Tibial artery (tissue), 4 donors: ENCODE measurements at places on chromosomes 4 and X.

DNA sequence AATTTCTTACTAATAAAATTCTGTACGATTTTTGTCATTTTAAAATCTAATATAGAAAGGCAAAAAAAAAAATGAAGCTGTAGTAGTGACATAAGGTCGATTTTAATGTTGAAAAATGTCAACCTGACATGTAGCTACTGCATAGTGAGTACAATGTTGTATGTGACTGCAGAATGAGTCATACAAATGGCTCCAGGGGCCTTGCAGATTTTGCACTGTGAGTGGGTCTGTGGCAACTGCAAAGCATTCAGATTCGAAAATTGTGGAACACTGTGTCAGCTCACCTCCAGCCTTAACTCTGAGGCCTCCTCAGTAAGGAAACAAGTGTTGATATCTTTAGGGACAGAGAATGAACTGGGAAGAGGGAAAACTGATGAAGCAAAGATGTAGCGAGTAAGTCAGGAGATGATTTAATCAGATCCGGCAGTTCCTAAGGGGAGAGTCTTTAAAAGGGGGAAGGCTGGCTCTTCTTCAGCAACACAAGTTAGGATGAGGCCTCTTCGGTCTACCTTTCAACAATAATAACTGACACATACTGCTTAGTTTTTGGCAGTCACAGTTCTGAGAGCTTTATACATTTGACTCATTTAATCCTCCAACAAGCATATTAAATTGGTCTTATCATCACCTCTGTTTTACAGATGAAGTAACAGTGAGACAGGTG is 24.9 kb downstream of the TKTL2 start:
- no peak for DNase-seq

DNA sequence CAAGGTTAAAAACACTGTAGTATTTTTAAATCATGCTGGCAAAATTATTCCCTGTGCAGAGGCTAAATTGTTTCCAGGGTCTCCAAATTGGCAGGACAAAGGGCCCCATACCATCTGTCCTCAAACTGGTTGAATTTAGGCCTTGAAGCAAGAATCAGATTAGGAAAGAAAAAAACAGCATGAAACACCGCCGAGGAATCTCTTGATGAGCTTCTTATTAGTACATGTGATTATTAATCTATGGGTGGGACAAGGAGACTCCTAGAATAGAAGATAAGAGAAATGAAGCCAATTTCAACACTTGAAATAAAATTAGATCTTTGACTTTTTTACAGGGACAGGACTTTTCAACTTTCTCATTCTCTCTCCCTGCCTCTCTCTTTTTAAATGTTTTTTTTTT is 7.1 kb upstream of the CLNK start:
- no peak for DNase-seq

GRCh38 chr4:186159613-186160012 is 31.8 kb upstream of the CYP4V2 start:
- DNase-seq, result no peak

- no peak for DNase-seq
These were observed 127.6 kb upstream of the GATB start for GRCh38 chr4:151888367-151888866.

GRCh38 chr4:17490575-17491059 is 21.3 kb downstream of the QDPR start:
- DNase-seq, result no peak

GRCh38 chr4:36128689-36129088 is 115.6 kb downstream of the ARAP2 start:
- DNase-seq, result no peak

- no peak for DNase-seq
These were observed 43.7 kb downstream of the DDX60 start for GRCh38 chr4:168274871-168275270.

GRCh38 chrX:151081016-151081415 is 95.4 kb upstream of the GPR50 start:
- DNase-seq, result no peak

DNA sequence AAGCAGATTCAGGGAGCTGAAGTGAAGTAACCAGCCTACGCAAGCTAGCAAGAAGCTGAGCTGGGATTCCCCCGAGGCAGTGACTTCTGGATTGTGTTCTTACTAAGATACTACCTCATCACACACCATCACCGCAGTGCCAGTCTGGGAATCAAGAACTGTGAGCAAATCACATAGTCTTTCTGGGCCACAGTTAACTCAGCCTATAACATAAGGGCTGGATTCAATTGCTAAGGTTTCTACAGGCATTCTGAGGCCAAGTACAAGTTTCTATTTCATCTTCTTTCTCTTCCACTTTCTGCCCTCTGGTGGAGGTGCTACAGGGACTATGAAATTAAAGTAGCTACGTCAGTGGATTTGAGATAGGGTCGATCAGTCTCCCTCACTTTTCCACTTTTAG is 1.4 kb upstream of the CORIN start:
- DNase-seq, result no peak

DNA sequence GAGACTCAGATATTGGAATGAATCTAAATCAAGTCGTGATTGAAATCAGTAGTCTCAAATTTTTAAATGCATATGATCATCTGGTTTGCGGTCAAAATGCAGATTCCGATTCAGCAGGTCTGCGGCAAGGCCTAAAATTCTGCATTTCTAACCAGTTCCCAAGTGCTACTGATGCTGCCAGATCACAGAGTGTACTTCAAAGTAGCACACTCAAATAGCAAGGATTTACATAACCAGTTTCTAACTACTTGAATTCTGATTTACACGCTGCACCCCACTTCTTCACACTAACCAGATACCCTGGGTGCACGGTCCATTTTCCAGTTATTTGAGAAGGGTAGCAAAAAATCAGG is 752 bp downstream of the MBTPS2 start:
- no peak for DNase-seq

GRCh38 chr4:108152980-108153379 is 15.8 kb downstream of the LEF1 start:
- DNase-seq, result no peak

DNA sequence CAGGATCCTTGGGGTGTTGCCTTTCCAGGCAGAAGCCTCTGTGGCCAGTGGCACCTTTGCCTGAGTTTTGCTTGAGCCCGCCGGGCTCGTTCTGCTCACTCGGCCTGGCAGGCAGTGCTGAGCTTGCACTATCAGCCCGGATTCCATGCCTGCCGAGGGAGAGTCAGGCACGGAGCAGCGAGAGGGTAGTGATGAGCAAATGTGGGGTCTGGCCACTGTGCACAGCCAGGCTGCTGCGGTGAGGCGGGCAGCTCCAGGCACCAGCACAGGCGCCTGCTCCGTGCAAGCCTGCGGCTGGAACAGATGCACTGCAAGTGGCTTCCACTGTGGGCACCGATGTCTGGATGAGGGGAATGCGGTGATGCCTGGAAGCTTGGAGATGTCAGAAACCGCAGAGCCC is 619.2 kb downstream of the RAPGEF2 start:
- DNase-seq, result no peak

- DNase-seq, result no peak
These were observed 563.7 kb upstream of the PRKX start for GRCh38 chrX:4277122-4277521.

DNA sequence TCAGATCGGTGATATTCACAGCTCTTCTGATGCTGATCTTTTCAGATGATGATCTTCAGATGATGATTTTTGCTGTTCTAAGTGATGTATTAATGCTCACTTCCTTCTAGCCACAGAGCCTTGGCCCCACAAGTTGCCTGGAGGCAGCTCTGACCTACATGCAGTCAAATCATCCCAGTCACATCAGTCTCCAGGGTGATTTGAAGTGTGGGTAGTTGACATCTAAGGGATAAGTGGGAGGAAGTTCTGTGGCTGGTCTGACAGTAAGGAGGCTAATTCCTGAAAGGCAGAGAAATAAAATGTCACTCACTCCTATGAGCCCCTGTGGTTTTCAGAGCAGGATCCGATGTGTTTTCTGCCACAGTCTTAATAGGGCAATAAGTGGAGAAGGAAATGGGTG is 79.8 kb upstream of the RPL34 start:
- no peak for DNase-seq

DNA sequence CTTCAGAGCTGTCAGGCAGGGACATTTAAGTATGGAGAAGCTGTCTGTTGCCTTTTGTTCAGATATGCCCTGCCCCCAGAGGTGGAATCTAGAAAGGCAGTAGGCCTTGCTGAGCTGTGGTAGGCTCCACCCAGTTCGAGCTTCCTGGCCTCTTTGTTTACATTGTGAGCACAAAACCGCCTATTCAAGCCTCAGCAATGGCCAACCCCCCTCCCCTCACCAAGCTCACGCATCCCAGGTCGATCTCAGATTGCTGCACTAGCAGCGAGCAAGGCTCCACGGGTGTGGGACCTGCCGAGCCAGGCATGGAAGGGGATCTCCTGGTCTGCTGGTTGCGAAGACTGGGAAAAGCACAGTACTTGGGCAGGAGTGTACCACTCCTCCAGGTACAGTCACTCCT is 59.3 kb downstream of the ZNF674 start:
- no peak for DNase-seq

DNA sequence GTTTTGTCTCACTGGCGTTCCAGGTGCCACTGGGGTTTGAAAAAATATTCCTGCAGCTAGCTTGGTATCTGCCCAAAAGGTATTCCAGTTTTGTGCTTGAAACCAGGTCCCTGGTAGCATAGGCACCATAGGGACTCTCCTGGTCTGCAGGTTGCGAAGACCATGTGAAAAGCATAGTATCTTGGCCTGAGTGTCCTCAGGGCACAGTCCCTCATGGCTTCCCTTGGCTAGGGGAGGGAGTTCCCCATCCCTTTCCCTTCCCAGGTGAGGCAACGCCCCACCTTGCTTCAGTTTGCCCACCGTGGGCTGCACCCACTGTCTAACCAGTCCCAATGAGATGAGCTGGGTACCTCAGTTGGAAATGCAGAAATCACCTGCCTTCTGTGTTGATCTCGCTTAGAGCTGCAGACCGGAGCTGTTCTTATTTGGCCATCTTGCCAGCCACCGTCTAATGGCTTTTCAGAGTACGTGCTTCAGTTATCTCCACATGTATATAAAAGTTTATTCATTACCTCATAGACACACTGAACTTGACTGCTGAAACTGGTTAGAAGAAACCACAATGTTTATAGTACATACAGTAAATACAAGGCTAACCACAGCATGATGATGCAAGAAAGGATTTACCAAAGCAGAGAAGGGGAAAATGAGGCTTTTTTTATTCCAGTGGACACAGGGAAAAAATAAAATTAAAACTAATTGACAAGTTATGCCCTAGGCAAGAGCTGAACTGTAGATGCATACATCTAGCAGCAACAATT is 10.6 kb downstream of the PBDC1 start:
- DNase-seq, result no peak

- no peak for DNase-seq
These were observed 54.4 kb upstream of the USP26 start for GRCh38 chrX:133151336-133151735.

DNA sequence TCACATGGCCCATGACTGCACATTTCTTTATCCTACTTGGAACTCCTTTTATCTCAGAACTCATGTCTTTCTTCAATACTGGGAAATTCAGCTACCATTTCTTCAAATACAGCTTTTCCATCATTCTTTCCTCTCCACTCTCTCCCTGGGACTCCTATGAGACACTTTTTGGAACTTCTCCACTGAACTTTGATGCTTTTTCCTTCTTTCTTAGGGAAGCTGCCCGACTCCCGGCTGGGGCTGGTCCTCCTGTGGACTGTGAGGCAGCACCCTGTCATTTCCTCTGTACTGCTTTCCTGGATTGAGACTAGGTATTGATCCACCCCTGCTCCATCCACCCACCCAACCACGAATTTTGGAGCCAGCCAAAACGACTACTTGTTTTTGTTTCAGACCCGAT is 40.0 kb downstream of the ZFYVE28 start:
- no peak for DNase-seq

DNA sequence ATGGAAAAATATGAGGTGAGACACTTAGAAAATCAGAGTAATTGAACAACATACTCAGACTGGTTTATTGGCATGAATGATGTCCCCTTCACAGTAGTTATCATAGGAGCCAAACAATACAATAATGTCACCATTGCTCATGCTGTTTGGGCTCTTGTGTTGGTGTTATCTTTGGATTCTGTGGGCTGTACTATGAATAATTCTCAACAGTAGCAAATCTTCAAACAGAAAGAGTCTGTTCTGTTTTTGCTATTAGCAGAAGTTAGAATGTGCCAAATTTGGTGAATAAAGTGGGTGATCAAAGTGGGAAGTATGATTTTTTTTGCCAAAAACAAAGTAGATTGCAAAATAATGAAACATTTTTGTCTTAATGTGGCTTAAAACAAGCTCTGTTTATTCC is 58.3 kb downstream of the GRID2 start:
- DNase-seq, result no peak

DNA sequence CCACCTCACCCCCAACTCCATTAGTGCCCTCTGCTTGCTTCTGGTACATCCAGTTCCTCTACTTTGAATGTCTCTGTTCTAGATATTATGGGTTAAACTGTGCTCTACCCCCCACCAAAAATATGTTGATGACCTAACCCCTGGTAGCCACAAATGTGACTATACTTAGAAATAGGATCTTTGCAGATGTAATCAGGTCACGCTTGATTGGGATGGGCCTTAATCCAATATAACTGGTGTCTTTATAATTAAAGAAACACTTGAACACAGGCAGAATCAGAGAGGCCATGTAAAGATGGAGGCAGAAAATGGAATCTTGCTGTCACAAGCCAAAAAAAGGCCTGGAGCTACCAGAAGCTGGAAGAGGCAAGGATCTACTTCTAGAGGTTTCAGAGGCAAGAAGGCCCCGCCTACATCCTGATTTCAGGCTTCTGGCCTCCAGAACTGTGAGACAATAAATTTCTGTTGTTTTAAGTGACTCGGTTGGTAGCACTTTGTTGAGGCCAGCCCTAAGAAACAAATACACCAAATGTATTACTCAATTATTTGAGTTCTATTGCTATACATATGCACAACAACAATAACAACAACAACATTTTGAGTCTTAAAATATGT is 220.0 kb downstream of the PPP3CA start:
- DNase-seq, result no peak

DNA sequence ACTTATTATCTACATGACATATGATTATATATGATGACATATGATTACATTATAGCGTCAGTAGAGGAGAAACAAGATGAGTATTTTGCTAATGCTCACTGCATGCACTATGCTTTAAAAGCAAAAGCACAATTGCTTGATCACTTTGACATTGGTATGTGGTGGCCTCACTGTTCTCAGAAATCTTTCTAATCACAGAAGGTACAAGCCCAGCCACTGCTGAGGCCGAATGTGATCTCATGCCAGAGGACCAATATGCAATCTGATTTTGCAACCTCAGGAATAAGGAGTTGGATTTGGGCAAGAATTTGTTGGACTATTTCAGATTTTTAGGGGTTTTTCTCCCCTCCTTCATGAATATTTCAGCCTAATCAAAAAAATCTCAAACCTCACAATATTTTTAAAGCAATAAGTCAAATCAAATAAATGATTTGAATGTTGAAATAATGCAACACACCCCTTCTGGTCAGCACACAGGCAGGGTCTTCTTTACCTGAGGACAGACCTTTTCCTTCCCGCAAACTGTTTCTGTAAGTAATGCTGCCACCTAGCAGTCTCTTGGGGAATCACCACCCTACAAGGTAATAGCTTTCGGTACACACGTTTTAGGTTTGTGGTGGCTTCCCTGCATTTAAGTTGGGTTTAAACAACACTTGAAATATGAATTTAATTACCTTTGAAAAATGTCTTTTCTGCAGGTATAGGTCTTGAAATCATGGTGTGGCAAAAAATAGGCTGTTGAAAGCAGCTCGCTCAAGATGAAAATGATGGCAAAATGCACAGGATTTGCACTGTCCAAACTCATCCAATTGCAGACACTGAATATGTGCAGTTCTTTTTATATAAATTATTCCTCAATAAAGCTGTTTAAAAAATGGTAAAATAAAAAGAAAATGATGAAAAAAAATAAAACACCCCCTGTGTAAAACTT is 4.8 kb upstream of the CXCL13 start:
- no peak for DNase-seq
